ENCODE measurements at places on chromosomes 7 and 10.

- DNase-seq: no peak
Observed at GRCh38 chr7:4015371-4015770, 666.7 kb upstream of the FOXK1 start.

- no peak for DNase-seq
Observed at GRCh38 chr10:124403548-124403947, 15.2 kb downstream of the OAT start.

DNA sequence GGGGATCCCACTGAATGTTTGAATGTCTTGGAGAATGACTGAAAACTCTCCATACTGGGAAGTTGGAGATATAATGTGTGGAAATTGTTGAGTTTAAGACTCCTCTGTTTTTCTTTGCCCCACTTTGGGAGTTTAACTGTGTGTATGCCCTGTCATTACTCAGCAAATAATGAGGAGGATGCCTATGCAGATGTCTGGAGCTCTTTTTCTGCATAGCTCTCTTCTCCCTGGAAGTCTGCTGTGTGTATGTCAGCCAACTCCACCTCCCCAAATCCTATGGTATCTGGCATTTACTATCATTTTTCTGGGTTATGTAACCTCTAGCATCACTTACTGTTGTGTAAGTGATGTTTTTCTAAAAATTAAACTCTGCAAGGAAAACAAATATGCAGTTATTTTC lies 122.2 kb downstream of the ANKRD7 start:
- no peak for DNase-seq

DNA sequence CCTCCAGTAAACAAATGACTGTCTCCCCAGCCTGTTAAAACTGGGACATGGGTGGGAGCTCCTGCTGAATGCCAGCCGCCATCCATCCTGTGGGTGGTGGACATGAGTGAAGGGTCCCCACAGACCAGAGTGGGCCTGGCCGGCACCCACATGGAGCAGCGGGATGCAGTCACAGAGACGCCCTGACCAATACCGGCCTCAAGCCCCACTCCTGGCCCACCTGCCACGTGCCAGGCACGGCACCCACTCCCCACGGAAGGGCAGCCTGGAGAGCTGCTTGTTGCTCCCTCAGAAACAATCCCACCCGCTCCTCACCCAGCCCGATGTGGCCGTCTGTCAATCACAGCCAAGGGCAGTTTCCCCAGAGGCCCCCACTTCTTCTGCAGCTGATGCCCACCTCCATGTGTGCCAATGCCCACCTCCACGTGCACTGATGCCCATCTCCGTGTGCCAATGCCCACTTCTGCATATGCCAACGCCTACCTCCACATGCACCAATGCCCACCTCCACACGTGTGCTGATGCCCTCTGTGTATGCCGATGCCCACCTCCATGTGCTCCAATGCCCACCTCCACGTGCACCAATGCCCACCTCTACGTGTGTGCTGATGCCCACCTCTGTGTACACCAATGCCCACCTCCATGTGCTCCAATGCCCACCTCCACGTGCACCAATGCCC lies 42.8 kb upstream of the DNAAF5 start:
- no peak for DNase-seq

GRCh38 chr7:90629297-90629918 lies 33.3 kb downstream of the CDK14 start:
- no peak for DNase-seq

GRCh38 chr10:14659626-14660196 lies 115.0 kb downstream of the FAM107B start:
- DNase-seq: no peak

GRCh38 chr10:127196282-127197153 lies at the start of gene INSYN2A:
INSYN2A (minus strand) TSS chr10:127196591; CDS start chr10:127176395, 20,196 bp downstream.
- DNase-seq: no peak

DNA sequence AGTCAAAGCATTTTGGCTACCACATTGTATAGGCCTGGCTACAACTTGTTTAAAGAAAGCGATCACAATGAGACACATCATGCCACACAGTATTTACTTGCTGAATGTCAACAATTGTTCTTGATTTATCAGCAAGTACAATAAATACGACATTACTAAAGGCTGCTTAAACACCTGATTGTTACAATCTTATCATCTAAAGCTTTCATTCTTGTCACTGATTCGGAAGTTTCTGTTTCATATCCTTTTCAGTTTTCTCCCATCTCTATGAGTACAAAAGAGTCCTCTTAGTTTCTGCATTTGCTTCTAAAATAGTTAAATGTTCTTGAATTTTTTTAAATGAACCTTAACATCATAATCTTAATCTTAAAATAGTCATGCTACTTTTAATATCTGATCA lies 128.1 kb upstream of the LRRN3 start:
- DNase-seq: no peak

GRCh38 chr7:44403176-44403759 lies 77.9 kb upstream of the CAMK2B start:
- DNase-seq: no peak

- no peak for DNase-seq
Observed at GRCh38 chr7:21480693-21481403, 53.0 kb downstream of the SP4 start.

GRCh38 chr10:6342096-6342685 lies 139.5 kb downstream of the PFKFB3 start:
- DNase-seq: no peak

Measured in activated gamma-delta T cell (primary cell).